Common myeloid progenitor, CD34-positive (primary cell): ENCODE measurements at places on chromosomes 3 and 15.
A peak's percentile ranks its signal among the peaks of the same experiment; 100 is the strongest.

DNA sequence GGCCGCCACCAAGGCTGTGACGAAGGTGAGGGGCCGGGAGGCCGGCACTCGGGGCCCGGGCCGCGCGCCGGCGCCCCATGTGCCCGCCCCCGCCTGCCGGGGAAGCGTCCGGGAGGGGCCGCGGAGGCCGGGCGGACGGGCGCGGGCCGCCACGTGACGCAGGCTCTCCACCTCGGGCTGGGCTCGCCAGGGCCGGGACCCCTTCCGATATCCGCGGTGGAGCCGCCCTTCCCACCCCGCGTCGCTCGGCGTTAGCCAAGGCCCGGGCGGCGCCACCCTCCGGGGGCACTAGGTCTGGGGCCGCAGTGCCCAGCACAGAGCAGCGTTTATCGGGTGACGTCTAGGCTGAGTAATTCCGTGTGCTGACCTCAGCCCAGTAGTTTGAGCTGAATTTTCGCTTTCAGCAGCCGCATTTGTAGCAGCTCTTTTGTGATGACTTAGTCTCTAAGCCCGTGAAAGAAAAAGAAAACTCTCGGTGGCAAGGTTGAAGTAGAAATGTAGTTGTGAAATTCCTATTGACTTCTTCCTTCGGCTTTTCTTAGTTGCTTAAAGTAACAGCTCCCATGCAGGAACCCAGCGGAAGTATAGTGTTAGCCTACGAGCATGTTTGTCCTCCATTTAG, 885 bp downstream of the CDV3 start:
- DNase-seq, result peak; percentile 74

GRCh38 chr3:131349946-131350347, 31.6 kb upstream of the NUDT16 start:
- no peak for DNase-seq

GRCh38 chr3:168659015-168659414, 563.3 kb upstream of the GOLIM4 start:
- DNase-seq, result no peak

DNA sequence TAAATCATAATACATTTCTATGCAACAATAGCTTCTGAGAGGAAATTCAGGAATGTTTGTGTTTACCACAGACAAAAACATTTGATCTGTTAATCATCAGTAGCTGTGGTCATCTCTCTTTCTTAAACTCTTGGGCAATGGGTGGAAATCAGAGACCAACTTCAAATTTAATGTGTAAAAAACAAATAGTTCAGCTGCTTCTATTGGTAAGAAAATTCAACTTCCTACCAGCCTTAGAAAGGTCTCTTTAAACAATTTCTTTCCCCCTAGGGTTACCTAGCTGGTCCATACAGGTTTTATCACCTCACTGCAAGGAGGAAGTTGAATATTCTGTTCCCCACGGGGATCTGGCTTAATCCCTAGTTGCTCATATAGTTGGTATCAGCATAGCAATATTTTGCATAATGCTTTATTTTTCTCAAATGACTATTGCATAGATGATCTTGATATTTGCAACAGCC, 20.3 kb upstream of the PPP4R2 start:
- no peak for DNase-seq

GRCh38 chr3:16079519-16079918, 95.0 kb upstream of the GALNT15 start:
- no peak for DNase-seq

DNA sequence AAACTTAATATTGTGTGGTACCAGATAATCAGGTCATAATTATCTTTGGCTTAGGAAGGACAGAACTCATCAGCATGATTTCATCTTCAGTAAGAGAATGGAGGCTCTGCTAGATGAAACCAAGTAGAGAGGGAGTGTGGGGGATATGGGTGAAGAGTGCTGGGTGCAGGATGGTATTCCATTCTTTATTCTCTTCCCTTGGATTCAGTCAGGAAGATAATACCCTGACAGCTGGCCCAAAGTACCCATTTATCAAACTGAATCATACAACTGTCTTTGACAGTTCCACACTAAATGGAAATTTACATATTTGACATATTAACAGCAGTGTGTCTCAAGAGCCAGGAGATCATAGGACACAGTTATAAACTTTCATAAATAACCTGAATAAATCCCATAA, 44.7 kb downstream of the GOLIM4 start:
- no peak for DNase-seq
